ENCODE measurements at places on chromosomes 16 and 17. TPM values are rescaled to one million over a fixed set of nuclear protein-coding genes. Genes with fewer than 3 reads are reported as not detected.

DNA sequence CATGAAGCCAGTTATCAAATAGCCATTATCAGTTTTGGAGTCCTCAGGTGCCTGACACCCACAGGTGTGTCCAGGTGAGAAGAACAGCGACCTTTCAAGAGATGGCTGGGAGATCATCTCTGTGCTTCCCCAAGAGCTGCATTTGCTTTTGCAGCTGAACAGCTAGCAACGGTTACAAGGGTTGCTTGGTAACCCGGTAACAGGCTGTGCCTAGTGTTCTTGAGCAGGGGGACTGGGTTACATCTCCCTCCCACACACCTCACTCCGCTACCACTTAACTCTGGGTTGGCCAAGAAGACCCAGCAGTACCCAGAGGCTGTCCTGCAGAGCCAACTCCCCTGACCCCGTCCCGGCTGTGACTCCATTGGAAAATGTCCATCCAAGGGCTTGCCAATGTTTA lies 147.0 kb downstream of the SLC39A11 start:
- no peak for DNase-seq

The LGALS9B gene
- polyA plus RNA-seq: not detected

The PIPOX gene
- 11.2 TPM for polyA plus RNA-seq

GRCh38 chr16:30805370-30806169 lies 18.6 kb upstream of the ZNF629 start:
- DNase-seq: peak; percentile 72

DNA sequence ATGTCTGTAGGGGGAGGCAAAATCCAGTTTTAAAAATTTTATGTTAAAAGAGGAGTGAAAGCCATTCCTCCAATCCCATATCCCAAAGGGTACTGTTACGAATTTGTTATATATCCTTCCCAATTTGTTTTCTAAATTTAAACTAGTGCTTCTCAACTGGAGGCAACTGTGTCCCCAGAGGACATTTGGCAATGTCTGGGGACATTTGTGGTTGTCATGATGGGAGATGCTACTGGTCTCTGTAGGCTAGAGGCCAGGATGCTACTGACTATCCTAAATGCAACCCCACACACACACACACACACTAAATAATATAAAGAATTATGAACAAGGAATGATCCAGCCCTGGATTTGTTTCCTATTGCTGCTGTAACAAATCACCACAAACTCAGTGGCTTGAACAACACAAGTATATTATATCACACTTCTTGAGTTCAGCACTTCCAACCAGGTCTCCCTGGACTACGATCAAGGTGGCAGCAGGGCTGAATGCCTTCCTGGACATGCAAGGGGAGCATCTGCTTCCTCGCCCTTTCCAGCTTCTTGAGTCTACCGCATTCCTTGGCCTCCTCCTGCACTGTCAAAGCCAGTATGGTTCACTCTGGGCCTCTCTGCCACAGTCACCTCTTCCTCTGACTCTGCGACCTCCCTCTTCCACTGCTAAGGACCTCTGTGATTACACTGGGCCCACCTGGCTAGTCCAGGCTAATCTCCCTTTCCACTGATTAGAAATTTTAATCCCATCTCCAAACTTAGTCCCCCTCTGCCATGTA lies 30.1 kb downstream of the ARHGAP17 start:
- DNase-seq: no peak

GRCh38 chr16:84096447-84097005 lies 20.2 kb downstream of the MBTPS1 start:
- DNase-seq: no peak

- no peak for DNase-seq
Observed at GRCh38 chr17:42287305-42287976, 857 bp upstream of the STAT5A start.

The PLXDC1 gene
- 8.8 TPM for polyA plus RNA-seq

Measured in left renal cortex interstitium (tissue), 4 donors.